ENCODE measurements at places on chromosomes 12 and 14.

GRCh38 chr12:112001576-112001975 is 11.4 kb downstream of the TMEM116 start:
- no peak for DNase-seq

DNA sequence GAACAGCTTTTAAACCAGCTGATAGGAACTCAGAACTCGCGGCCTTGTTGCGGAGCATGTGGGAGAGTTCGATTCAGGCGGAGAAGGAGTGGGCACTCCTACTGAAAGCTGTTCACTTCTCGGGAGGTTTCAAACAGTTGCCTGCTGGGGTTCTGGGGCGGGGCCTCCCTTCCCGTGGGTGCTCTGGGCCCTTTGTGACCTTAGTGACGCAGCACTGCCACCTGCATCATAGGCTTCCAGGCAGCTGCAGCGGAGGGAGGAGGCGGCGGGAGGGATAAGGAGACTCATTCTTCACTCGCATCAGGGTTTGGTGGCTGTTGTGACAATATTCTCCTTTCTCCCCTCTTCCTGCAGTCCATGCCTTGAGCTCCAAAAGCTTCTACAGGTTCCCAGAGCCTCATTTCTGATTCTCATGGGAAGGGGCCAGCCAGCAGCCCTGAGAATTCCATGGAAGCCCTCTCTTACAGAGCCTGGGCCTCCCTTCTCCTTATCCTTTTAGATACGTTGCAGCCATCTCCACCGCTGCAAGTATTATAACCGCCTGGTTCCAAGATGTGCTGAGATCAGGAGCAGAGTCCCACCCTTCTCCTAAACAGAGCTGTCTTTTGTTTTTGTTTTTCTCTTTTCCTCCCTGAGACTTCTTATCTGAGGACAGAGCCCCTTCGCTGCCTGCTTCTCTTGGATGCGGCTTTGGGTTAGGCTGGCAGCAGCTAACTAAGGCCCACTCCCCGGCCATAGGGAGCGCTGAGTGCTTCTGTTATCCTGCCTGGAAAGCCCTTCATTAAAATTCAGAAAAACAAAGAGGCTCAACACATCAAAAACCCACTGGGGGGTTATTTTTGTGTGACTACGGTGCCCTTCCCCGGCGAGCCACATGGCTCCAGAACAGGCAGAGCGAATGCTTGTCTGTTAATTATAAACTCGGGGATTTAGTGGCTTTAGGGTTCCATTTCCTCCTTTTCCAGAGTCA is 67.6 kb upstream of the GPATCH2L start:
- no peak for DNase-seq

DNA sequence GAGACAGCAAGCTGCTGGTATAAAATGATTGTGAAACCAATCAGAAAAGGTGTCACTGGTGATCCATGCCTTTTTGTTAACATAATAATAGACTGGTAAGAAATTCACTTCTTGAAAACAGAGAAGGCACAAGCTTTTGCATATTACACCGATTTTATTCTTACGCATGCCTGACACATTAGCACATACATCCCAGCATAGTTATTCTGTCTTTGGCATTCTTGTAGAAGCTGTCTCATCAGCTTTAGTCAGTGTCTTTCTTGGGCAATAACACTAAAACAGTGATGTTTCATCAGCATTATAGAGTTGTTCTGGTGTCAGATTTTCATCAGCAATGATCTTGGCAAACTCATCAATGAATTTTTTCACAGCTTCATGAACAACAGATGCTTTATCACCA is 283.4 kb upstream of the TMTC1 start:
- no peak for DNase-seq

DNA sequence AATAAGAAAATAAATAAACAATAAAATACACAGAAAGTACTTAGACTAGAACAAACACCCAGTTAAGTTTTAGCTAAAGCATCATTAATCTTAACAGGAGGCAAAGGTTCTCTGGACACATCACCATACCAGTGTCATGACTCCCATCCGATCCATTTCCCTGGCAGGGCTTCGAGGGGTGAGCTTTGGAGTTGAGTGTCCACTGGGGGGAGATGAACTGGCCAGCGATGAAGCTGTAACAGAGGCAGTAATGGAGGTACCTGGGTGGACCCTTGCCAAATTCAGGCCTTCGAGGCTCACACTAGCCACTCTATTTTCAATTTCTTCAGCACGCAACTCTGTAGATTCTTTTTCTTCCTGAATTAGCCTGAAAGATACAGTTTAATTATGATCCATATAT is 269.5 kb downstream of the ACSS3 start:
- DNase-seq = no peak

DNA sequence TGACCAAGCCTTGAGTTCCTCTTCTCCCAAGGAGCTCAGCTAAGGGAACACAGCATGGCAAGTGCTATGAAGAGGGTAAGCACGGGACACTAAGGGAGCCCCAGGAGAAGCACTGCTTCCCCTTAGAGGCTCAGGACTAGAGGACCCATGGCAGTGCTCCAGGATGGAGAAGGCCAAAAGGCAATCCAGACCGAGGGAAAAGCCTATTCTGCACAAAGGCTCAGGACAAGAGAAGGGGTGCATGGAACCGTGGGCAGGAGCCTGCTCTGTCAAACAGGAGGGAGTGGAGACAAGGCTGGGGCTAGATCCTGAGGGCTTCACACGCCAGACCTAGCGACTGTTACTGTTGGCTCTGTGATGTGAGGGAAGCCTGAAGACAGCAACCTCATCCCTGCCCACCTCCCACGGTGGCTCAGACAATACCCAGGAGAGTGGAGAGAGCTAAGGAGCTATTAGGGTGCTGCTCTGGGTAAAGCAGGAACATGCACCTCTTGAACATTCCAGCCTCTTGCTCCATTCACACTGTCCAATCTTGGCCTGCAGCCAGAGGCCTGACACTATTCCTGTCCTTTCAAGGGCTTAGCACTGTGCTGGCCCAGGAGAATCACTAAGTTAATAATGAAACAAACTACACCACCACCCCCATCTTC is 24.2 kb downstream of the OTUB2 start:
- DNase-seq = no peak

DNA sequence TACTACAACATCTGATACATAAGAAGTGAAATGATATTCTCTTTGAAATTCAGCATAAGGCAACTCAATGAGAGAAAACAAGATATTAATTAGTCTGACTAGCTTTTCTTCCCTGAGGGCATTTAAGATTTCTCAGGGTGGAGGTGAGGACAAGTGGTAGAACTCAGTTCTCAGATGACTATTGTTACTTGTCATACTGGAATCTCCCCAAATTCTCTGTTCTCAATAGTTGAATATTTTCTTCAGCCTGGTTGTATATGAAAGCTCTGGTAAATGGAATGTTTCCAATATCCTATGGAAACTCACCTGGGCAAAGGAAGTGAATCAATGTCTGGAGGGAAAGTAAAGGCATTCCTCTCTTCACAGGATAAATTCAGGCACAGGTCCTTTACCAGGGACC is 18.2 kb upstream of the ITGA5 start:
- DNase-seq = no peak

GRCh38 chr12:65788912-65789311 is 35.4 kb upstream of the HMGA2 start:
- DNase-seq = no peak

GRCh38 chr12:10965476-10965875 is 21.2 kb downstream of the TAS2R50 start:
- no peak for DNase-seq

DNA sequence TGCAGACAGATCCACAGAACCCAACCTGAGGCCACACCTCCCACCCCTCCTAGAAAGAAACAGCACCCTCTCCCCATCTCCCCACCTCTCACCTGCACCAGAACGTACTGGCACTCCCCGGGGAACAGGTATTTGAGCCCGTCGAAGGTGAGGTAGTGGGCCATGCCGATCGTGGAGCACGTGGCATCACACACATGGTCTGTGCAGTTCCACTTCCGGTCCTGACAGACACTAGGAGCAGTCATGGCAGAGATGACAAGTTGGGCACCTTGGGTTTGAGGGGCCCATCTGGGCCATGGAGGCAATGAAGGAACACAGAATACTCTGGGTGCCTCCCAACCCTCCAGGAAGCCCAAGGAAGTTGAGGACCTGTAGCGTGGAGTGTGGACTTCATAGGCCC is 89.5 kb upstream of the ANO2 start:
- DNase-seq = no peak
